ENCODE measurements at places on chromosomes 5 and 9.
A peak's percentile ranks its signal among the peaks of the same experiment; 100 is the strongest.

DNA sequence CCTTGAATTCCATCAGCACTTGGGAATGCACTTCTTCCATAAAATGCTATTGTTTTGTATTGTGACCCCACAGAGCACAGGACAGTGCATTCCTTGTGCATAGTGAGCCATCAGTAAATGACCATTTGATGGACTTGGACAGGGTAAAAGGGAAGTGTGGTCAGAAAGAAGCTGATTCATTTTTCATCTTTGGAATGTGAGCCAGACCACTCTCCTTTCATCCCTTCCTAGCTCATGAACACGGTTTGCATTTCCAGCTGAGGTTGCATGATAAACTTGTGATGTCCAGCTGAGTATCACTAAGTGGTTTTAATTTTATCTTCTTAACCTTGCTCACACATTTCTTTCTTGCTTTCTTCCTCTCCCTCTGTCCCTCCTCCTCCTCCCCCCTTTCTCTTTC is 101.3 kb downstream of the NUDT12 start:
- peak; percentile 82 for DNase-seq

DNA sequence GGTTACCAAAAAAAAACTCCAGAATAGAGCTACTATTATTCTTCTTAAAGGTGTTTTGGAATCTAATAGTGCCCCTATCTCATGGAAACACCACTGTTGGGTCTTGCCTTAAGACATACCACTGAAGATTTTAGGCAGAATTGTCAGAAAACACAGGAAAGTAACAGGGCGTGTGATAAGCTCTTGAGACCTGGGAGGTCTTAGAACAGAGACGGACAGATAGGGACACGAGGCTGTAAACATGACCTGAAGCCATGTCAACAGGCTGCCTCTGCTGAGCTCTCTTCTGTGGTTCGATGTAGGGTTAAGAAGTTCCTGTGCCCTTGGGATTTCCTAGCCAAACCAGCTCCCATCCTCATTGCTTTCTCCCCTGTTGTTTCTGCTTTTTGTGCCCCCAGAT is 69.3 kb downstream of the CTSL start:
- DNase-seq = no peak

DNA sequence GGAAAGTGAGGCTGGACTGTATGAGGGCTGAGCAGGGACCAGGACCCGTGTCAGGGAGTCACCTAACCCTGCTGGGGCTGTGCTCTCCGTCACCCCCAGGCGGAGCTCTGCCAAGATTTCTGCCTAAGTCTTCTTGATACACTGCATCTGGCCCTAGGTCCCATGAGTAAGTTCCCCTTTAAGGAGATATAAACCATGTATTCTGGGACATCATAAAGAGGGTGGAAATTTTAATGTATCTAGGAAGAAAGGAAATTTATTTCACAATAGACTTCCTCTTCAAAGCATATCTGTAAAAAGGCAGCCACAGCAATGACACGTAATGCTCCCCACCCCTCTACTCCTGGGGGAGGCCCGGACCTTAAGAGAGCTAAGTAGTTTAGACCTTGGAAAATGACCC is 183.4 kb downstream of the FBXL7 start:
- DNase-seq = no peak

DNA sequence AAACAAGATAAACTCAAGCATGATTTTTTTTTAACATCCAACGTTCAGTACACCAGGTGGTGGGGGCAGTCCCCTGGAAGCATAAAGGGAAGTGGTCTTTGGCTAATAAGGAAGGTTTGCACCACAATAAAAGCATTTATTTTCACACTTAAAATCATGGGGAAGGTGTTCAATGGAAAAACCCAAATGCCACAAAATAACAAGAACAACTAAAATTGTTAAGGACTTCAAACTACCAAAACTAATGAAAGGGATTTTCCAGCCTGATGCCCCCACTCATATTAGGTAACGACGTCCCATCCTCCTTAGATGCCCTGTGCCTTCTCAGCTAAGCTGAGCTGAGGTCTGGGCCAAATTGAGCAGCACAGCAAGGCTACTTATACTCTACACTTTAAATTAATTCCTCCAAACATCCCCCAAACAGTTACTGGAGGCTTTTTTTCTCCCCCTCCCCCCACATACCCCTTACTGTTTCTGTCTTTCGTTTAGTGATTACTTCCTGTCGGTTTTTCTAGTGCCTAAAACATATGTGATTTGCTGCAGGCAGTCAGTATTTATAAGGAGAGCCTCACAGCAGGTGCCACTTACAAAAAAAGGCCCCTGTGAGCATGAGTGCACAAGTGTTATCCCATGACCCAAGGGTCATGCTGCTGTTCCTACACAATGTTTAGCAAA is 259.7 kb upstream of the ZNF608 start:
- no peak for DNase-seq

GRCh38 chr9:38687389-38687842 is 32.5 kb downstream of the FAM240B start:
- no peak for DNase-seq

- DNase-seq = no peak
Measured at GRCh38 chr9:133926165-133926856, 65.8 kb downstream of the VAV2 start.

DNA sequence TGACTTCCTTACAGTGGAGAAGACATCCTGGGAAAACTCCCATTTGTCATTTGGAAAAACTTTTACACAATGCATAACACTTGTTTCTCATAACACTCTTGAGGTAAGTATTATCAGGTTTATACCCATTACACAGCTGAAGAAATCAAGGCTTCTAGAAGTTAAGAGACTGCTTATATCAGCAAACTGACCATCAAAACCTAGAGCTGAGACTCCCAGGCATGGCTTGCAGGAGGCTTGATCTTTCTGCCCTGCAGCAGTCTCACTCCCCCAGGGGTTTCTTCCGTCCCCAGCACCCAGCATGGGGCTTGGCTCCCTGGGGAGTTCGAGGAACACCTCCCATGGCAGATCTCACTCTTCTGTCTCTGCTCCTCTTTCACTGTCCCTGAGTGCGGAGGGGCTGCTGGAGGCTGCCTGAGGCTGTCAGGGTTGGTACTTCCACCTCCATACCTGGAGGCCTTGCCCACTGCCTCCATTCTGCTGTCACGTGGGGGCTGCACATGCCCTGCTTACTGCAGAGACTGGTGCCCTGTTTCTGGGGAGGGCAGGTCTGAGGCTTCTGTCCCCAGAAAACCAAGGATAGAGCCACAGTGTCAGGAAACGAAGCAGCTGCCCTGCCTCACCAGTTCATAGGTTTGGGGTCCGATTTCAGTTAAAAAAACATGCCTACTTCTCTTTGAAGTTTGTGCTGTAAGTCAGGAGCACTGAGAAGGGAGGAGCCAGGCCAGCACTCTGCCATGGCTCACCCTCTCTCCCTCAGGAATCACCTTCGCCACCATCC is 202.5 kb downstream of the PAX5 start:
- no peak for DNase-seq

GRCh38 chr5:142839711-142840346 is 69.7 kb downstream of the ARHGAP26 start:
- DNase-seq = peak; percentile 30

DNA sequence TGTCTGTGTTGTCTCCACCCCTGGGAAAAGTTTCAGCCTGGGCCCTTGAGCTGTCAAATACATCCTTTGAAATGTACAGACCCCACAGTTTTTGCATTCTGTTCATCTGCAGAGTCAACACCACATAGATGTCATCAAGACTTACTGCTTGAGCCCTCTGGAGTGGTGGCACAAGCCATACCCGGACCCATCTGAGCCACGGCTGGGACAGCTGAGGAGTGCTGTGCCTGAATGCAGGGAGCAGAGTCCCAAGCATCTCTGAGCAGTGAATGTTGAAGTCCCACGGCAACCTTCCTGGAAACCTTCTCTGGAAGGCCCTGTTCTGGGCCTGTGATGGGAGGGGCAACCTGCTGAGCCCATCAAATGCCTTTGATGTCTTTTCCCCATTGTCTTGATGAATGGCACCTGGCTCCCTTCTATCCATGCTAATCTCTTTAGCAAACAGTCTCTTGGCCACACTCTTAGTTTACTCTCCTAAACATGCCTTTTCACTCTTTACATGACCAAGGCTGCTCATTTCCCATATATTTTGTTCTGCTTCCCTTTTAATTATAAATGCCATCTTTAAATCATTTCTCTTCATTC is 92.5 kb downstream of the ATPSCKMT start:
- no peak for DNase-seq

GRCh38 chr5:170437621-170438375 is 48.6 kb upstream of the KCNMB1 start:
- DNase-seq = no peak

DNA sequence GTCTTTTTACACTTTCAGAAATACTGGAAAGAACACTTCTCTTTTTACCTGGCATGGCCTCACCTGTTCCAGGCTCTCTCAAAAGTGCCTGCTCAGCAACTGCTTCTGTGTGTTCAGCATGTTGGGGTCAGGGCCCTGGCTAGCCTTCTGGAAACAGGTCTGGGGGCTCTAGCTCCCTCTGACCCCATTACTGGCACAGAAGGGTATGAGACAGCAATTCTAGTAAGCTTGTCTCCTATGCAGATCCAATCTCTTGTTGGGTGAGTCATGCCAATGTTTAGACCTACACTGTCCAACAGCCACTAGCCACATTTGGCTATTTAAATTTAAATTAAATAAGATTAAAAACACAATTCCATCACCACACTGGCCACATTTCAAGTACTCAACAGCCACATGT is 80.8 kb downstream of the MAPKAP1 start:
- peak; percentile 16 for DNase-seq

GRCh38 chr5:37873988-37874387 is 34.1 kb upstream of the GDNF start:
- DNase-seq = no peak

GRCh38 chr9:34964458-34964857 is 6.4 kb downstream of the PHF24 start:
- DNase-seq = no peak

DNA sequence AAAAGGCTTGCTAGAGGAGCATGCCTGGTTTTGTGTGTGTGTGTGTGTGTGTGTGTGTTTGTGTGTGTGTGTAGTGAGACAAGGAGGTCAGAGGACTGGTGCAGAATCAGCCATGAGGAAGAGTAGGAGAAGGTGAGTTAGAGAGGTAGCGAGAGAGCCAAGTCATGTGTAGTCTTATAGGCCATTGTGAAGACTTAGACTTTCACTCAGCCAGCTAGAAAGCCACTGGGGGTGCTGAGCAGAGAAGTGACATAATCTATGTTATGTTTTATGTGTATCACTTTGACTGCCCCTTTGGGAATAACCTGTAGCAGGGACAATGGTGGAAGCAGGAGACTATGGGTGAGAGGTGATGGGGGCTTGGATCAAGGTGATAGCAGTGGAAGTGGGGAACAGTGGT is 180.5 kb upstream of the CLINT1 start:
- no peak for DNase-seq

DNA sequence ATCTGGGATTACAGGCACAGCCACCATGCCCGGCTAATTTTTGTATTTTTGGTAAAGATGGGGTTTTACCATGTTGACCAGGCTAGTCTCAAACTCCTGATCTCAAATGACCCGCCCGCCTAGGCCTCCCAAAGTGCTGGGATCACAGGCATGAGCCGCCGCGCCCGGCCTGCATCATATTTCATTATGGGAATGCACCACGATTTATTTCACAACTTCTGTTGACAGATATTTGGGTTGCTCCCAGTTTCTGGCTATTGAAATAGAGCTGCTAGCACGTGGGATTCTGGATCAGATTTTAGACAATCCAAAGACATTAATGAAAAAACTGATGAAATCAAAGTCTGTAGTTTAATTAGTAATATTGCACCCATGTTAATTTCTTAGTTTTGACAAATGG is 48.4 kb upstream of the FUBP3 start:
- peak; percentile 71 for DNase-seq

DNA sequence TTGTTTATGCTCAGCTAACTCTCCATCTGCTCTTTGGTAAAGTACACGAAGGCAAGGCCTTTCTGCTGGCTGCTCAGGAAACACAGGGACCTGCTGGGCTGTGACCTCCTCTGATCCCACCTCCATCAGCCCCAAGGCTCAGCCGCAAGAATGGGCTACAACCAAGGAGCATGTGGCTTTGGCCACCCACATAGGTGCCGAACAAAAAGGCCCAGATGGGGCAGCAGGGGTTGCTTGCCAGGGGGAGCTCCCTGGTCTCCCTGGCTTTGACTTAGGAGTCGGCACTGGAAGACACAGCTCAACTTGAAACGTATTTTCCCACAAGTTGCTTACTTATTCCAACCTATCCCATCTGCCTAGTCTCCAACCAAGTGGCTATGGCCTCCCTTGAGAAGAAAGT is 461.1 kb downstream of the ICE1 start:
- no peak for DNase-seq

DNA sequence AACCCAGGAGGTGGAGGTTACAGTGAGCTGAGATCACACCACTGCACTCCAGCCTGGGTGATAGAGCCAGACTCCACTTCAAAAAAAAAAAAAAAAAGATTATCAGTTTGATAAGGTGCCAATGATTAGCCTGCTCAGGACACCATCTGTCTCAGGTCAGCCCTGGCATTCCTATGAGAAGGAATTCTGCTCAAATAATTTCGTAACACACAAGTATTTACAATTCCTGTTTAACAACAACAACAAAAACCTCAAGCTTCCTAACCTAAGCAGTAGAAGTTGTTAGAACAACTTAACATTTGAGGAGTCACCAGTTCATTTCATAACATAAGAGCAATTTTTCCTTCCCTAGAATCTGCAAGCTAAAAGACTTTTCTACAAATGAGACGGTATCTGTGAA is 85.0 kb downstream of the LHFPL2 start:
- DNase-seq = no peak

- no peak for DNase-seq
Measured at GRCh38 chr5:54398191-54398590, 57.3 kb upstream of the HSPB3 start.

DNA sequence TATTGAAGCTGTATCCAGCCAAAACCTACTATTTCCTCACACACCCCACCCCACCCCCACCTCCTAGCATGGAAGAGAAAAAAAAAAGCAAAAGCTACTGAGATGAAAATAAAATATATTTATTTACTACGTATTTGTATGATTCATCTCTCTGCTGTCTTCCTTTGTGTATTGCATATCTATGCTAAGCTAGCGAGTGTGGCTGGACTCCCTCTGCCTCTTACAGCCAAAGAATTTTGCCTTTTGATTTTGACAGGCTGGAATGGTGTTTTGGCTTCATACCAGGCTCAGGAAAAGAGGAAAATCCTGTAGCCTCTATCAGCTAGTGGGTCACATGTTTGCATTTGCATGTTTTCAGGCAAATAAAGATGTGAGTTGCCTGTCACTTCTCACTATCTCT is 2.2 kb downstream of the ABLIM3 start:
- DNase-seq = peak; percentile 89

DNA sequence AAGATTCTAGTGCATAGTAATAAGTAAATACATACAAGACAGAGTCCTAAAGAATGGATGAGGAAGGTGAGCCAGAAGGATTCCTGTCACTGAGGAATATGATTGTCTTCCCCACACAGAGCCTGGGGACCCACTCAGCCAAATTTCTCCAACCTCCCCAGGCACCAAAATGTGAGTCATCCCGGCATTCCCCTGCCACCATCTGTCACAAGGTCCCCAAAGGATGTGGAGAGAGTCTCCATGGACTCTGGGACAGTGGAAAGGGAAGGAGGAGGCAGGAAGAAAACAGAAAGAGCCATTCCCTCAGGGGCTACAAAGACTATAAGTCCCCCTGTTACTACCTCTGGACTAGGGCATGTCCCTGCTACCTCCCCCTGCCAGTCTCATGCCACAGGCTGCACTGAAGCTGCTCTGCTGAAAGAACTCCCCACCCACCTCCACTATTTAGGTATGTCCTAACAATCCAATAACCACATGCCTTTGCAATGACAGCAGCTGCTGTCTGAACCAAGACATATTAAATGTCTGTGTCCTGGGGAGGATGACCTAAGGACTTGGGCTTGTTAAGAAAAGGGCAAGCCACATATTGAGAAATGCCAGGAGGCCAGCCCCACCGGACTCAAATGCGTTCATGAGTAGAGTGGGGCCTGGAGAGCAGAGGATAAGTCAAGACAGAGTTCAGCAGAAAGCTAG is 10.7 kb upstream of the OR5C1 start:
- DNase-seq = peak; percentile 2

All from NCI-H226 (cell line).